B cell (primary cell): ENCODE measurements at places on chromosomes 6 and 20.

DNA sequence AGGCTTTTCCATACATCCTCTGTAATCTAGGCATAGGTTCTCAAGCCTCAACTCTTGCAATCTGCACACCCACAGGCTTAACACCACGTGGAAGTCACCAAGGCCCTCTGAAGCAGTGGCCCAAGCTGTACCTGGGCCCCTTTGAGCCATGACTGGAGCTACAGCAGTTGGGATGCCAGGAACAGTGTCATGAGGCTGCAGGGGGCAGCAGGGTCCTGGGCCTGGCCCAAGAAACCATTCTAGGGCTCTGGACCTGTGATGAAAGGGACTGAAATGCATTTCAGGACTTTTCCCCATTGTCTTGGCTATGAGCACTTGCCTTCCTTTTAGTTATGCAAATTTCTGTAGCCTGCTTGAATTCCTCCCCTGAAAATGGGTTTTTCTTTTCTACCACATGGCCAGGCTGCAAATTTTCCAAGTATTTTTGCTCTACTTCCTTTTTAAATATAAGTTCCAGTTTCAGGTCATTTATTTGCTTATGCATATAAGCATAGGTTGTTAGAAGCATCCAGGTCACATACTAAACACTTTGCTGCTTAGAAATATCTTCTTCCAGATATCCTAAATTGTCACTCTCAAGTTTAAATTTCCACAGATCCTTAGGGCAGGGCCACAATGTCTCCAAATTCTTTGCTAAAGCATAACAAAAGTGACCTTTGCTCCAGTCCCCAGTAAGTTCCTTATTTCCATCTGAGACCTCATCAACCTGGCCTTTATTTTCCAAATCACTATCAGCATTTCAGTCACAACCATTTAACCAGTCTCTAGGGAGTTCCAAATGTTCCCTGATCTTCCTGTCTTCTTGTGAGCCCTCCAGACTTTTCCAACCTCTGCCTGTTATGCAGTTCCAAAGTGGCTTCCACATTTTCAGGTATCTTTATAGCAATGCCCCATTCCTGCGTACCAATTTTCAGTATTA is 48.6 kb upstream of the CD2AP start:
- DNase-seq = no peak

GRCh38 chr6:23340271-23340670 is 770.9 kb downstream of the HDGFL1 start:
- DNase-seq = no peak

- no peak for DNase-seq
These were observed 68.6 kb upstream of the PRSS16 start for GRCh38 chr6:27178860-27179259.

DNA sequence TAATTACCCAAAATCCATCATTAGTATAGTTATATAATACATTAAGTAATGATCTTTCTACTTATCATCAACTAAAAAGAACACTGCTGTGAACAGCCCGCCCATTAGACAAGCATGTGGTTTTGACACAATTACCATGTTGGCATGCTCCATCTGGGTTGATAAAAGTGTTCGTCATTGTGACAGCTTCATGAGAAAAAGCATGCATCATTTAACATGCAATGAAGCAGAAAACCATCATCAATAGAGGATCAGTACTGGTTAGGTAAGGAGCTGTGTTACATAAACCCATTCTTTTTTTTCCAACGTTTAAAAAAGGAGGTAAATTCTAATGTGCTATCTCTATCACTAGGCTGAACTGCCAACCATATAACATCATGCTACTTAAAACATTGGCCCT is 101.9 kb downstream of the EPB41L2 start:
- peak; percentile 21 for DNase-seq
